ENCODE measurements at places on chromosomes 5 and 9. TPM values are rescaled to one million over a fixed set of nuclear protein-coding genes. Genes with fewer than 3 reads are reported as not detected.

Gene FGF1
- total RNA-seq, result 0.97 TPM

Gene SPATA31C1
- not detected for total RNA-seq

Gene CD274
- total RNA-seq, result 16.5 TPM

Gene PELO
- 31.5 TPM for total RNA-seq

Gene CAMK4
- total RNA-seq, result 2.7 TPM

Gene ZNF366
- 13.6 TPM for total RNA-seq

Gene PCDHGA3
- total RNA-seq, result 1.8 TPM
